NCI-H345 (cell line): ENCODE measurements at places on chromosomes 7 and 10.

GRCh38 chr10:70970830-70971229 lies 82.5 kb upstream of the PCBD1 start:
- no peak for DNase-seq

- no peak for DNase-seq
Measured at GRCh38 chr7:94264756-94265155, 129.9 kb upstream of the COL1A2 start.

DNA sequence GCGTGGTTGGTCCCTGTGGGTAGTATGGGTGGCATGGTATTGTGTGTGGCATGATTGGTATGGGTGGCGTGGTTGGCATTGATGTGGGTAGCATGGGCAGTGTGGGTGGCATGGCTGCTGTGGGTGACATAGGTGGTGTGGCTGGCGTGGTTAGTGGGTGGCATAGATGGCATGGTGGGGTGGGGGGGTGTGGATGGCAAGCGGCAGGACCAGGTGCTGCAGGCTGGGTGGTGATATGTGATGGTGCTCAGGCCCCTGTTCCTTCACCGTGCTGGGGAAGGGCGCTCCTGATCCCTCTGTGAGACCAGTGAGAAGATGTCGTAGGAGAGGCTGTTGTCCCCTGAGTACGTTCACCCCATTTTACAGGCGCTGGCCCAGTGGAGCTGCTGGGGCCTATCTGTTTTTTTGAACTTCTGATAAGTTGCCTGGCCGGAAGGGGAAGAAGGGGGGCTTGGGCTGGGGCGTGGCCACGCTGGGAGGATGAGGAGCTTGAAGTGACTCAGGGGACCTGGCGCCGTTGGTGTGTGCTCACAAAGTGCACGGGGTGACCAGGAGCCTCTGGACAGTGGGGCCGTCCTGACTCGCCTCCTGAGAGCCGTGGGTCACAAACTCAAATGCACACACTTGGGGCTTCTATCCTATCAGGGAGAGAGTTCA lies 17.5 kb downstream of the INPP5A start:
- DNase-seq, result no peak

GRCh38 chr7:10225275-10225674 lies 748.4 kb upstream of the PHF14 start:
- peak; percentile 23 for DNase-seq

- DNase-seq, result no peak
Measured at GRCh38 chr10:71435571-71436267, 39.0 kb downstream of the CDH23 start.
